Adipocyte (in vitro differentiated cells): ENCODE measurements at places on chromosomes 5 and 9.
A peak's percentile ranks its signal among the peaks of the same experiment; 100 is the strongest.

GRCh38 chr5:34688015-34688810 lies 32.1 kb downstream of the RAI14 start:
- DNase-seq: peak; percentile 37

GRCh38 chr9:4886698-4887097 lies 94.0 kb downstream of the RCL1 start:
- DNase-seq: no peak

- DNase-seq: peak; percentile 41
Observed at GRCh38 chr9:16417749-16418148, 452.7 kb downstream of the BNC2 start.

DNA sequence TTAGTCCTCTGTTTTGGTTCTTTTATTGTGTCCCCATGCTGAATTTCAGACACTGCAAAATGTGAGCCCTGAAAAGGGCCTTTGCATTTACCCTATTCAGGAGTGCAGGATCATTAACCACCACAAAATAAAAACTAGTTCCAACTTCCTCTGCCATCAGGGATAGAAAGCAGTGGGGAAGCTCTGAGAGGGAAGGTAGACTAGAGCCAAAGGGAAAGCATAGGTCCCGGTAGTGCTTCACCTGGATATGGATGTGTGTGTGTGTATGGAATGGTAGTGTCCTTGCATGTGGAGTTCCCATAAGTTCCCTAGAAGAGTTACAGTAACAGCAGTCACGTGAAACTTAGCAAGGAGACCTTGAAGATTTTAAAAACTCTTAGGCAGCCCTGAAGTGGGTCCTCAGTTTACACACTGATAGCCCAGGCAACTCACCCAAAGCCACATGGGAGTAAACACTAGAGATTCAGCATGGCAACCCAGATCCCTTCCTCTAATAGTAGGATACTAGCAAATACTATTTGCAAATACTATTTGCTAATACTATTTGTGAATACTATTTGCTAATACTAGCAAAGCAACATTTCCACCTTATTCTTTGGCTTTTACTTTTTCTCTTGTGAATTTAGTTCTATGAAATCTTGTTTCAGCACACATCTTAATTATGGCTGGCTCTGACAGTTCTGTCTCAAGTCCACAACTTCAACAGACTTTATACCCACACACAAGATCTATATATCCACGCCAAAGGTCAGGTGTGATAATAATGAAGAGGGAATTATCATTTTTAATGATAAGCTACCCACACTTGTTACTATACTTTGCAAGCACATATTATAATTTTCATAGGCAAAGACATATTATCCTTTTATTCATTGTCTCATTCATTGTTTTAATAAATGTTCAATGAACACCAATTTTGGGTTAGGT lies 70.4 kb upstream of the IFNE start:
- no peak for DNase-seq

DNA sequence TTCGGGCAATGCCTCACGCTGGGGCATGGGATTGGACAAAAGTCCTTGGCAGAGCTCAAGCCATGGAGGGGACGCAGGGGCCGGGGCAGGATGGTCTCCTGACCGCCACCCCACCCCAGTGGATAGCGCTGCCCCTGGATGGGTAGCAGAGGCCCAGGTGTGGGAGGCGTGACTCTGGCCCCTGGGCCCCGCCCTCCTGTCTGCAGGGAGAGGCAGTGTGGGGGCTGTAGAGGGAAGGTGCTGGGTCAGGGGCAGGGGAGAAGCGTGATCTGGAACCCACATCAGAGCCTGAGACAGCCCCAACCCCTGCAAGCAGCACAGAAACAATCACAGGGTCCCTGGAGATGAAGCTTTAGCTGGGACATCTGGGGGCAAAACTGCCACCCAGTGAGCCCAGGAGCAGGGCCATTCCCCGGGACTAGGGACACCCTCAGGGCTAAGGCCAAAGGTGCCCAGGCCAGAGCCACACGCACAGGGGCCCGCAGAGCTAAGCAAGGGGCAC lies 36.2 kb downstream of the NACC2 start:
- DNase-seq: no peak

- DNase-seq: no peak
Observed at GRCh38 chr5:88248743-88249540, 19.7 kb downstream of the TMEM161B start.

DNA sequence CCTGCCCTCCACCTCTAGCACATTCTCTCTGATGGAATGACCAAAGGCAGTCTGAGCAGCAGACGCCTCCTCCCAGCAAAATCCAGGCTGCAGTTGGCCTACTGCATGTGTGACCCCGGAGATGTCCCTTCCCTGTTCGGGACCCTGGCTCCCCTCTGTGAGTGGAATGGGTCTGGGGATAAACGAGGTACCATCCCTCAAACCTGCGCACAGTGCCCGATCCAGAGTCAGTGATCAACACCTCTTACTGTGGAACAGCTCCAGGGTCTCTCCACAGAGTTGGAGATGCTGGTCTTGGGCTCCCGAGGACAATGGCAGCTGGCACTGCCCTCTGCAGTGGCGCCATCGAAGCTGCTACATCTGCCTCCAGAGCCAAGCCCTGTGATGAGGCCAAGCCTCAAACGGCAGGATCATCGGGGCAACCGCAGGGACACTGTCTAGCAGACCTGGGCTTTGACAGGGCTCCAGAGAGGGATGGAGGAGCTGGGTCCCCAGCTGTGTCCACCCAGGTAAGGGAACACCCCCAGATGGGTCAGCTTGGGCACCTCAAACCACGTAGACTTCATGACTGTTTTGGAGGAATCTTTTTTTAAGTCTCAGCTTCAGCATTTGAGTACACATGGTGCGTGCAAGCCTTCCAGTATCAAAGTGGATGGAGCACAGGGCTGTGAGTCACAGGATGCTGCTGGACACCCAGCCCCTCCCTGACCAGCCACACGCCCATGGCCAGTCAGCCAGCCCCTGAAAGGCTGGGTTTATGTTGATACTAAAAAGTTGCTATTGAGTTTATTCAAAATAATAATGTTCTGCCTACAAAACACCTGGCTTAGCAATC lies 13.0 kb downstream of the MED10 start:
- DNase-seq: no peak

- no peak for DNase-seq
Observed at GRCh38 chr9:14434971-14435718, 121.2 kb upstream of the NFIB start.

GRCh38 chr9:3028535-3028934 lies 184.6 kb upstream of the PUM3 start:
- DNase-seq: no peak

- no peak for DNase-seq
Observed at GRCh38 chr5:114118511-114118910, 243.4 kb upstream of the KCNN2 start.
